Left lung (tissue), 14 donors: ENCODE measurements at places on chromosomes 5 and 9. TPM values are rescaled to one million over a fixed set of nuclear protein-coding genes. Genes with fewer than 3 reads are reported as not detected.

GRCh38 chr9:117821954-117822353, 117.8 kb downstream of the TLR4 start:
- no peaks in the 10 kb centered on the region for H3K27me3 ChIP-seq
- no peaks in the 10 kb centered on the region for H3K4me1 ChIP-seq
- no peak overlapping the region for H3K27ac ChIP-seq

DNA sequence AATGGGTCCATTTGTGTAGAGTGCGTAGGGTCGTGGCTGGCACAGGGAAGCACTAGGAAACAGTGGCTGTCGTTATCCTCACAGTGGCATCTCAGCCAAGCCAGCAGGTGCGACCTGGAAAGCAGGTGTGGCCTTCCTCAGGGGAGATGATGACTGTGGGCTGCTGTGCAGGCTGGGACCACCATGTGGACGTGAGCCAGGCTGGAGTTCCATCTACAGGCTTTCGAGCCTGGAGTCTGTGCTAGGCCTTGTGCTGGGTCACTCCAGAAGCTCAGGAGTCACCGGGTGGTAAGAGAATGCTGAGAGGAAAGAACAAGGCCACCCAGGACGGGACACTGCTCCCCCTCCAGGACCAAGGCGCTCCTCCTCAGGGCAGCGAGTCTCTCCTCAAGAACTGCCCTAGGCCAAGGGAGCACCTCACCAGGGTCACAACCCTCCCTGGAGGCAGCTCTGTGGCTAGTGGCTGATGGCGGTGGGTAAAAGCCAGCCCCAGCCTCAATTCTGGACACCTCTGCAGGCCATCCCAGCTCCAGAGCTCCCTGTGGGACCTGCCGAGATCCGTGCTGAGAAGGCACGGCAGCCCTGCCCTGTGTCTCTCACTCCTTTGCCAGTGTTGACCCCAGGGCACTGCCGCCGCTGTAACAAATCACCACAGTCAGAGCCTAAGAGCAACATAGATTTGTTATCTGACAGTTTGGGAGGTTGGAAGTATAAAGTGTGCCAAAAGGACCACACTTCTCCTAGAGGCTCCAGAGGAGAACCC, 36.0 kb downstream of the WHRN start:
- no peak overlapping the region for H3K27ac ChIP-seq
- no peak for DNase-seq
- H3K4me3 ChIP-seq = no peak overlapping the region
- no peaks in the 10 kb centered on the region for H3K27me3 ChIP-seq
- no peaks in the 10 kb centered on the region for H3K4me1 ChIP-seq
- H3K36me3 ChIP-seq = no peaks in the 10 kb centered on the region

DNA sequence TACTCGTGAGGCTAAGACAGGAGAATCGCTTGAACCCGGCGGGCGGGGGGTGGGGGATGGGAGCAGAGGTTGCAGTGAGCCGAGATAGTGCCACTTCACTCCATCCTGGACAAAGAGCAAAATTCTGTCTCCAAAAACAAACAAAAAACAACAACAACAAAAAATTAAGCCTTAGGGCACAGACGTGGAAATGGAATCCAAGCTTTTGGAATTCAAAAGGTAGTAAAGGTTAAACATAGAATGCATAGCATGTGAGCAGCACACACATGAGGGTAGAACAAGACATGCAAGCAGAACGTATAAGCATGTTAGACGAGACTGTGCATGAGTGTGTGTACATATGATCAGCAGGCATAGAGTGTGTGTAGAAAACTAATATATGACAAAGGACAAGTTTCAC, 68.0 kb downstream of the PTBP3 start:
- H3K27me3 ChIP-seq = no peaks in the 10 kb centered on the region
- no peak overlapping the region for H3K4me3 ChIP-seq
- H3K27ac ChIP-seq = no peak overlapping the region
- H3K4me1 ChIP-seq = no peaks in the 10 kb centered on the region

DNA sequence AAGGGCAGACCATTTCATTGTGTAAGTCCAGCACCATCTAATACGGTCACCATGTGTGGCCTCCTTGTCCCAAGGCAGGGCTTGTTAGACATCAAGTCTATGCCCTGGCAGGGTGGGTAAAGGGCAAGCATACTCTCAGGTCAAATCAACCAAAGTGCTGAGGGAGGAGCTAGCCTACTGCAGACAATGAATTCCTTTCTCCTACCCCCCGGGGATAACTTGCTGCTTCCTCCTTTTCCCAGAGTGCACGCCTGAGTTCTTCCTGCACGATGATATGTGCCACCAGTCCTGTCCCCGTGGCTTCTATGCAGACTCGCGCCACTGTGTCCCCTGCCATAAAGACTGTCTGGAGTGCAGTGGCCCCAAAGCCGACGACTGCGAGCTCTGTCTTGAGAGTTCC, 71.4 kb downstream of the RFK start:
- no peaks in the 10 kb centered on the region for H3K4me1 ChIP-seq
- H3K27ac ChIP-seq = no peak overlapping the region
- DNase-seq = no peak
- H3K4me3 ChIP-seq = no peak overlapping the region
- H3K27me3 ChIP-seq = no peaks in the 10 kb centered on the region

DNA sequence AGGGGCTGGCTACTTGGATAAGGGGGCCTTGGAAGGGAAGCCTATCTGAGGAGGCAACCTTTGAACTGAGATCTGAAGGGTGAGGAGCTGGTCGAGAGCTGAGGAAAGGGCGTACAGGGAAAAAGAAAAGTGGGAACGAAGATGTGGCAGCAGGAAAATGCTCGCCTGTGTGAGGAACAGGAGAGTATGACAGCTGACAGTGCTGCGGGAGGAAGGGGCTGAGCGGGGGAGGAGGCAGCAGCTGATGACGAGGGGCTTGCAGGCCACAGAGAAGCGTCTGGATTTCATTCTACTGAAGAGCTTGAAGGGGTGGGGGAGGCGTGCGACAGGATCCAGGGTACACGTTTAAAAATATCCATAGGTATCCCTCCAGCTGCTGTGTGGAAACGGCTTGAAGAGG, 28.9 kb downstream of the SH3PXD2B start:
- no peaks in the 10 kb centered on the region for H3K27me3 ChIP-seq
- H3K36me3 ChIP-seq = peaks cover 11% of the 10 kb centered on the region
- no peak for DNase-seq
- peak overlapping the region; percentile 13 for H3K27ac ChIP-seq
- peaks cover 30% of the 10 kb centered on the region for H3K4me1 ChIP-seq

DNA sequence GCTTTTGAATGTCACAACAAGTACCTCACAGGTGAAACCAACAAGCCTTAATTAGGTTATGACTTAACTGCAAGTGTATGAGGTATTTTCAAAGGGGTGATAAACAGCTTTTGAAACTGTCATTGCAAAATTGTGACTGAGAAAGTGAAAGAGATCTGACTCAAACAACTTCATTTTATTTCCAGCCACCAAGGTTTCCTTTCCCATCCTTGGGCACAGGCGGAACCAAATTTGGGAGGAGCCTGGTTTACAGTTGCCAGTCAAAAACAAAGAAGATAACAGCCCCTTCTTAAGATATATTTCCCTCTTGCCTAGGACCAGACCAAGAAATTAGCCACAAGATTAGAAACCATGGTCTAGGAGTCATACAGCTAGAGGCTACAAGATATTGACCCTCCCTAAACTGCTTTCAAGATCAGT, 417.1 kb downstream of the CSNK1G3 start:
- no peak for DNase-seq
- no peak overlapping the region for H3K27ac ChIP-seq
- no peaks in the 10 kb centered on the region for H3K27me3 ChIP-seq
- H3K4me3 ChIP-seq = no peak overlapping the region
- no peaks in the 10 kb centered on the region for H3K4me1 ChIP-seq

- DNase-seq = no peak
- H3K4me3 ChIP-seq = no peak overlapping the region
- peaks cover 4% of the 10 kb centered on the region for H3K4me1 ChIP-seq
- H3K27ac ChIP-seq = peak overlapping the region; percentile 33
- no peaks in the 10 kb centered on the region for H3K27me3 ChIP-seq
- H3K36me3 ChIP-seq = no peaks in the 10 kb centered on the region
Observed at GRCh38 chr5:96517295-96517694, 84.2 kb upstream of the PCSK1 start.

DNA sequence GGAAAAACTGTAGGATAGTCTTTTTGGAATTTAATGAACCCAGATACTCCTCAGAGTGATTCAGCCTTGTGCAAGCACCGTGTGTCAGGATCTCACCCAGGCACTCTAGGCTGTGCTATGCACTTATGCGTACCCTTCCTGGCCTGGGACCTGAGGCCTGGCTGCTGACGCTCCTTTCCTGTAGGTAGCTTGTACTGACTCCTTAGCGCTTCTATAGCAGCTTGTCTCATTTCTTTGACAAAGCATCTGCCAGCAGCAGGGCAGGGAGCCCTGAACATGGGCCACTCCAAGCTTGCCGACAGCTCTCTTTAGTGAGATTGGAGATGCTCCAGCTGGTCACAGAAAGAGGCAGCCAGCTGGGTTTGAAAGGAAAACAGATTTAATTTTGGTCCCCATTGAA, 147.3 kb downstream of the SGCD start:
- H3K27me3 ChIP-seq = no peaks in the 10 kb centered on the region
- no peak overlapping the region for H3K4me3 ChIP-seq
- no peak for DNase-seq
- no peaks in the 10 kb centered on the region for H3K4me1 ChIP-seq
- peak overlapping the region; percentile 30 for H3K27ac ChIP-seq

DNA sequence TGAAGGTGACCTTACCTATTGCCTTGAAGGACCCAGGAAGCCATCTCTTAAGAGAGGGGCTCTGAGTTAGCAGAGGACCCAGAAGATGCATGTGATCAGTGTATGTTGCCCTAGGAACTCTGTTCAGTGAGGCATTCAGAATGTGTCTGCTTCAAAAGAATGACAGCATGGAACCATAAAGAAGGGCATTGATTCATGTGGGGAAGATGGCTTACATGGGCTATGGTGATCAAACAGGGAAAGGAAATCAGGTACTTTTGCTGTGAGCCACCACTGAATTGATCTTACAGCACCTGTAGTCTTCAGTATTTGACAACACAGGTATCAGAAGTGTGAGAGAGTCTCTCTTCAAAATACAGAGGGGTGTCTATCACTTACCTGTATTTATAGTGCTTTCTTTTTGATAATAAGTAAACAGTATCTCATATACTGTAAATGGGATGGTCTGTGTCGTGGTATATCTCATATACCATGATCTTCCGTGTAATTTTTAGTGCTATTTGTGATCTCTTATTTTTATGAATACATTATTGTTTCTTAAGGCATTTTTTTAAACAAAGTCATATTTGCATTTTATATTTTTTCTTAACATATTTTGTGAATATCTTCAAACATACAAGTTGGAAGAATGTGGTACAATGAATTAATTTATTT, 57.0 kb downstream of the FOCAD start:
- no peak overlapping the region for H3K4me3 ChIP-seq
- H3K27ac ChIP-seq = no peak overlapping the region
- H3K27me3 ChIP-seq = no peaks in the 10 kb centered on the region
- H3K36me3 ChIP-seq = no peaks in the 10 kb centered on the region

DNA sequence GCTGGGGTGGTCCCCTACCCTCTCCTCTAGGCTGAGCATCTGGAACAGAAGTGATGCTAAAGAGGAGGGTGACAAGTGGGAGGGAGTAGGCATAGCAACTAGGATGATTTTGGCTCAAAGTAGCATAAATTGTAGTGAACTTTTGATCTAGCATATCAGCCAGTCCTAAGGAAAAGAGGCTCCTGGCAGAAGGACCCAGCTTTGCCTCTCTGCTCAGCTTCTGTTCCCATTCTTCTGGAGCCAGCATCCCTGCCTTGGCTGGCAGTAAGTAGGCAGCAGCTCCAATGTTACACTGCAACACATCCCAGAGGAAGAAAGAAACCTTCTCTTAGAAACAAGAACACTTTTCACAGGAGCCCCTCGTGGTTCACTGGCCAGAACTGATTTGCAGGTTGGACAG, 487.0 kb downstream of the MTRR start:
- no peak for DNase-seq
- H3K36me3 ChIP-seq = no peaks in the 10 kb centered on the region
- no peaks in the 10 kb centered on the region for H3K27me3 ChIP-seq
- H3K4me3 ChIP-seq = no peak overlapping the region

DNA sequence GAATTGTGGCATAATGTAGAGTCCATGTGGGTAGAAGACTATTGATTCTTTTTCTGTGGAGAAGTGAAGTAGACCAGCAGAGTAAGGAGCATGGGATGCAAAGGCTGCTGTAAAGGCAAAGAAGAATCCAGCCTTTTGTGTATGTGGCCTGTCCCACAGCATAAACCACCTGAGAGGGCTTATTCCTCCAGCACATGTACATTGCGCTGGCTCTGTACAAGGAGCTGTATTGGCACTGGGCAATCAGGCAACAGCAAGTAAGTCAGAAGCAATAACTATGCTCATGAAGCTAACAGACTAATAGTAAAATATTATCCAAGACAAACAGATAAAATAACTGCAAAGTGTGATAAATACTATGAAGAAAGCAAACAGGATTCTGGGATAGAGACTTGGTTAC, 86.2 kb downstream of the LURAP1L start:
- H3K4me1 ChIP-seq = no peaks in the 10 kb centered on the region
- no peak for DNase-seq
- no peak overlapping the region for H3K27ac ChIP-seq
- no peaks in the 10 kb centered on the region for H3K27me3 ChIP-seq
- H3K4me3 ChIP-seq = no peak overlapping the region
- no peaks in the 10 kb centered on the region for H3K36me3 ChIP-seq

DNA sequence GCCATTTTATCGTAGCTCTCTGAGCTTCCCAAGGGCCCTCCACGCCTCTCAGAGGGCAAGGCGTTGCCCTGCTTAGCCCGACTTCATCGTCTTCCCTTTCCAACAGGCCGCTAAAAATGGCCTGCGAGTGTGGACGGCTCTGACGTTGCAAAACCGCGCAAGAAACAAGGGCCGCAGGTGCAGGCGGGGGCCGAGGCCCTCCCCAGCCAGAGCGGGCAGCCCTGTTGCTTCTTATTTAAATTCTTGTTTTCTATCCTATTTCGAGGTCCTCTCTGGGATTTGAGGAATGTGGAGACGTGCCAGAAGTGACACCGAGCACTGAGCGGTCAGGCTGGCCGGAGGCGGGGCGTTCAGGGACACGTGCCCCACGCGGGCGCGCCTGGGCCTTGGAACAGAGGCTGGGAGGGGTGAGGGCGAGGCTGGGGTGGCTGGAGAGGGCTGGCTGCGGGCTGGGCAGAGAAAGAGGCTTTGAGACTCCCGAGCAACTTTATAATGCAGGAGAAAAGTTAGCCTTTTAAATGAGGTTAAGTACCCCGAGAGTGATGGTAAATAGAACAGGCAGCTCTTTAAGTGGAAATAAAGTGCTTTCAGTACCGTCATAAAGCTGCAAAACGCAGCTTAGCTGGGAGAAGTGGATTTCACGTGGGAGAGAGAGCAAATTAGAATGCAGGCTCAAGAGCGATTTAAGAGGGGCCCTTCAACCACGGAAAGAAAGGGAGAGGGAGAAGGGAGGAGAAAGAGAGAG, 243.6 kb downstream of the AUH start:
- no peaks in the 10 kb centered on the region for H3K36me3 ChIP-seq
- H3K27ac ChIP-seq = peak overlapping the region; percentile 83

- no peaks in the 10 kb centered on the region for H3K27me3 ChIP-seq
- no peak overlapping the region for H3K4me3 ChIP-seq
- no peak overlapping the region for H3K27ac ChIP-seq
- no peak for DNase-seq
Observed at GRCh38 chr5:76590027-76590426, 33.2 kb downstream of the F2RL2 start.

Gene FOXI1
- polyA plus RNA-seq = not detected

Gene CARTPT
- not detected for polyA plus RNA-seq

Gene PGM5
- polyA plus RNA-seq = 56.8 TPM

Gene PCDHA7
- 0.53 TPM for polyA plus RNA-seq

Gene LCN1
- not detected for polyA plus RNA-seq

Gene MEIKIN
- polyA plus RNA-seq = not detected
